Epithelial cell of esophagus (primary cell): ENCODE measurements at places on chromosomes 1 and 21.

GRCh38 chr21:36134803-36135390 lies at the start of gene CBR3:
Gene CBR3 (plus strand): TSS chr21:36135079. CDS start chr21:36135193, 114 bp downstream.
- peak; percentile 39 for DNase-seq

- no peak for DNase-seq
Measured at GRCh38 chr21:45532826-45533360, 9.3 kb downstream of the SLC19A1 start.

- DNase-seq, result peak; percentile 59
Measured at GRCh38 chr1:9529190-9529589, 10.1 kb upstream of the SLC25A33 start.

DNA sequence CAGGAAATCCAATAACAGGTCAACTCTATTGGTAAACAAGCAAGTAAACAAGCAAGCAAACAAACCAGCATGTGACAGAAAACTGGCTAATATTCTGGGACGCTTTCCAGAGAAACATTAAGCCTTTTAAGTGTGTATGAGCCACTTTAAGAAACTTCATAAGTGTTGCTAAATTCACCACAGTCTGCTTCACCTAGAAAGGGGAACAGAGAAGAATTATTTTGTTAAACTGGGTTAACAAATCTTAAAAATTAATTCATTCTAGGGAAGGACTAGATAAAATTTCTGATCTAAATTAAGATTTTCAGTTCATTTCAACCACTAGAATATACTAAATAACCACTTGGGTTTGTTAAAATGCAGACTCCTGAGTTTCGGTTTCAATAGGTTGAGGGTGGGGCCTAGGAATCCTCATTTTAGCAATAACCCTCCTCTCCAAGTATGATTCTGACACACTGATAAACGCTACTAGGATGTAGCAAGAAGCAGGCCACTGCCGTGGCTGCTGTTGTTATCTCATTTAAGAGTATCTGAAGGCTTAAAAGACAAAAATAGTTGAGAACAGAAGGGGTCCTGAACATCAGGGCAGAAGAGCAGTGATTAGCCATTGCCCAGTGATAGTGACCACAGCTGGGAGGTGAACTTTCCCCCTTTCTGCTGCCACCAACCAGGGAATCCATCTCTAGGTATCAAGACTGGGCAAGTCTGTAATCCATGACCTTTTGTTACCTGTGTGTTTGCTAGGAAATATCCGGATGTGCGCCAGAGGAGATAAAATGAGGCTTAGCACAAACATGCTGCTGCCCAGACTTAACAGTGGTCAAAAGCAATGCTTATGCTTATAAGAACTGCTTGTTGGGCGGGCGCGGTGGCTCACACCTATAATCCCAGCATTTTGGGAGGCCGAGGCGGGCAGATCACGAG lies 11.2 kb downstream of the CREG1 start:
- no peak for DNase-seq

GRCh38 chr1:117877823-117878222 lies 51.6 kb downstream of the GDAP2 start:
- DNase-seq, result no peak
